ENCODE measurements at places on chromosomes 7 and 10.

DNA sequence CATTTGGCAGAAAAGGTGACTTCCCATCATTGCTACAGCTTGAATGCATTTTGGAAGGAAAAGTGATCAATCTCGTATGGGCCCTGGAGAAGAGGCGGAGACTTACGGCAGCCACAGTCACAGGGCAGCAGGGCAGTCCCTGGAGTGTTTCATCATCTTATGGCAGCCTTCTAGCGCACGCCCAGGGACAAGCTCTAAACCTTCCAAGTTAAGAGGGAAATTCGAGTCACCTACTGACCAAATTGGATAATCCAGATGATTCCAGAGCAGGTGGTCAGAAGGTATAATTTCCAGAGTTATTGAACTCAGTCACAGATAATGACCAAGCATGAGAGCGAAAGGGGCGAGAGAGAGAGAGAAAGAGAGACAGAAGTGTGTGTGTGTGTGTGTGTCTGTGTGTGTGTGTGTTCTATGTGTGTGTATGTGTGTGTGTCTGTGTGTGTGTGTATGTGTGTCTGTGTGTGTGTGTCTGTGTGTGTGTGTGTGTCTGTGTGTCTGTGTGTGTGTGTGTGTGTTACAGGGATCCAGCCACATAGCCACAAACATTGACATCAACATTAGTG lies 123.7 kb upstream of the ADAM12 start:
- no peak for DNase-seq

DNA sequence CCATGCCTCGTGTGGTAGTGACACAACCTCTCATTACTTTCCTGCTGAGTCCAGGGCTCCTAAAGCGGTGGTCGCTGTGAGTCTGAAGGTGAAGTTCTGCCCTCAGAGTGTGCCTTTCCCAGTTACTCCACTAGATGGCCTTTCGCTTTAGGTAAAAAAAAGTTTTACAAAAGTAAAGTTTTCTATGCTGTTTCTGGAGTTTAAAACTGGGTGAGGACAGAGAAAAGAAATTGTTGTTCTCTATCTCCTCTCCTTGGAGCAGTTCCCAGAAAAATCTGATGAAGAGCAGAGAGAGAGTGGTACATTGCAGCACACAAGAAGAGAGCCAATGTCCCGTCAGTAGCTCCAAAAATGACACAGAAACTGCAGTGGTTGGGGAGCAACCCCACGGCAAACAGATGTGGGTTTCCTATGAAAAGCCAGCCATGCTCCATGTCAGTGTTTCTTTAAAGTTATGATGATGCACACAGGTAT lies 257.1 kb downstream of the GLI3 start:
- no peak for DNase-seq

GRCh38 chr10:58641708-58642107 lies 129.0 kb downstream of the BICC1 start:
- DNase-seq: no peak

DNA sequence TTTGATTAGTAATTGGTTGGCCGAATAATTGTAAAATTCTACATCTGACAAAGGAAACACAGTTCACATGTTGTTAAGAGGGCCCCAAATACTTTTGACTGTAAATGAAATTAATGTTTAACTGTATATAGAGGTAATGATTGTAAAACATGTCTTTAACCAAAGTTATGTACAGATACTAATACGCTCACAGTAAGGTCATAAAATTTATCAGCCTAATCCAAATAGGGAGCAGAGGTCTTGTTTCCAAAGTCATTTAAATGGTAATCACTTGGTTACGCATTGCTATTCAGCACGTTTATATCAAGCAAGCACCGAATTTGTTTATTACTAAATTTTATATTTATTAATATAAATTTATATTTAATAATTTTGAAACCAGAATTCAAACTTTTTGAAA lies 1.4 kb downstream of the PHYHIPL start:
- DNase-seq: no peak

DNA sequence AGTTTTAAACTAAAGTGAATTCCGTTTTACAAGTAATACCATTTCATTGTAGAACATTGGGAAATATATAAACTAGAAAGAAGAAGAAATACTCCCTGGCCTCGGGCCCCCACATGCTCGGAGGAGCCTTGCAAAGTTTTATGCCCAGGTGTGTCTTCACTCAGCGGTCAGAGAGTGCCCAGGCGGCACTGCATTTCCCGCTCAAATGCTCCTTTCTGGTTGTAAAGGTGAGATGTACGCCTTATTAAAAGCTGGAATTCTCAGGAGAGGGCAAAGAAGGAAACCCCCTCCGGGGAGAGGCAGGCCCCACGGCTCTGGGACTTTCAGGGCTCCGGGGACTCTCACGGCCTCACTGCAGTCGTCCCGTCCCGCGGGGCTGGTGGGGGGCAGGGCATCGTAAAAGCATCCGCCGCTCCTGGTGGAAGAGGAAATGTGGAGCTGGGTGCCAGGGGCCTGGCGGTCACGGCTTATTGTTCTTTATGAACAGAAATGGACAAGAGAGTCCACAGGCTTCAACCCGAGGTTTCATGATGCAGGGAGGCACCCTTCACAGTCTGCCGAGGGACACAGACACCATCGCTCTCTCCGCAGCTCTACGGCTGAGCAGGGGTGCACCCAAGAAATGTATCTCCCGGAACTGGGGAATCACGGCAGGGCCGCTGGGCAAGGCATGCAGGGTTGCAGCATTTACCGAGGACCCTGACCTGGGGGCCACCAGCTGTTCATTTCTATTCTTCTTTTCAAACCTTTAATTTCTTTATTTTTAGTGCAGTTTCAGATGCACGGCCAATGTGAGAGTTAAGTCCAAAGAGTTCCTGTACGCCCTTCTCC lies 47.7 kb upstream of the INPP5A start:
- no peak for DNase-seq

GRCh38 chr7:2477447-2478398 lies 1.5 kb upstream of the GRIFIN start:
- DNase-seq: no peak

DNA sequence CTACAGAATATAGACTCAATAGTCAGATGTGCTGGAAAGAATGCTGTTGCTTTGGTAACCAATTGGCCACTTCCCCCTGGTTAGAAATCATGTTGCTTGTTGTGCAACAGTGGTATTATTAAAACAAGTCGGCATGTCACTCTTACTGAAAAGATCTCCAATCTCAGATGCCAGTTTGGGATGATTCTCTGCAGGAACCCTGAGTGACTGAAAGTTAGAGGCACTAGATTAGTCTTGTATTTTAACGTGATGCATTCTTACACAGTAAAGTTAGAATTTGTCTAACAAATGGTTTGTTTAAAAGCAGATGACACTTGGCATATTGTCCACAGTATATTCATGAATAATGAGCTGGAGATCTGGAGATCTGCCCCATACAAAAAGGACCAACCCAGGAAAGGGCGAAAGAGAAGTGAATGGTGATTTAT lies 287.6 kb downstream of the TWIST1 start:
- no peak for DNase-seq

DNA sequence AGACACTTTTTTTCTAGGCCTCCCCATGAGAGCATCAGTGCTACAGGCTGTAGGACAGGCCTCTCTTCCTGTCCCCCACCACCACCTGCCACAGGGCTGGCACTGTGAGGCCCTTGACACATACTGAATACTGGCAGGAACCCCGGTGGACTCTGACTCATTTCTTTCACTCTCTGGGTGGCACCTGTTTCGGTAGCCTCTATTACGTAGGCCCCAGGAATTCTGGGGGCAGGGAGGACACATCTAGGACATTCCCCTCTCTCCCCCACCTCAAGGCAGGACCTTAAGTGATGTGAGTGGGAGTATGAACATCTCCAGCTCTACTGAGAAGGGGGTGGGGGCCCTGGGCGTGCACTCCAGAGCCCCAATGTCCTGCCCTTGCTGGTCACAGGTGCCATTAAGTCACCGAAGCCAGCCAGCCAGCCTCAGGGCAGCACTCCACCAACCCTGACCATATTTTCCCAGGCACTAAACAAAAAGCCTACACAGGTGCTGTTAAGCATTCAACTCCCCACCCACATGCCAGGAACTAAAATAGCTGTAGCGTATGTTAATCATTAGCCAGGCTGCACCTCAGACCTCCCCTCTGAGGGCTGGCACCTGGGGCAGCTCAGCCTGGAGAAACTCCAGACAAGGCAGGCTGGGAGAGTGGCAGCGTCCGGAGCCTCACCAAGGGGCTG lies 8.9 kb downstream of the ANXA11 start:
- DNase-seq: no peak

DNA sequence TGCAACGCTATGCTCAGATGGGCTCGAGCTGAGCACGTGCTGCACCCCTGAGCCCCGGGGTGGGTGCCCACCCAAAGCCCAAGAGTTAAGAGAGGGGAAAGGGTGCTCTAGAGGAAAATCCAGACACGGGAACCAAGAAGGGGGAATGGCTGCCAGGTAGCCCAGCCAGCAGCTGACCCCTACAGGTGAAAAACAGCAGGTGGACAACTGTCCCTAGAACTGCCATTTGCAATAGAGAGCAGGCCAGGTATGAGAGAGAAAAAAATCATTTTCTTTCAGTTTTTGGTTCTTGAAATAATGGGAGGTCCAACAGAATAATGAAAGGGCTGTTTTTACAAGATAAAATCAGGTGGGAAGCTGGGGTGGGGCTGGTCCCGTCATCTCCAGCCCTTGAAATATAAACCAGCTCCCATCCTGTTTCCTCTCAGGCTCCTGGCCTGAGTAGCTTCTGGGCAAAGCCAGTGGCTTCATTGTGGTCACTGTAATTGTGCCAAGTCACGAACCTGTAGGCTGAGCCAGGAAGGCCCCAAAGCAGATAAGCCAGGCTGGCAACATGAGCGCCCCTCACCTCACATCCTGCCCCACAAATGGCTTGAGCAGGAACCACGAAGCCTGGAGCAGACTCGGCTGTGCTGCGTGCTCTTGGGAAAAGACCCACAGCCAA lies 257.8 kb downstream of the SNX10 start:
- no peak for DNase-seq

DNA sequence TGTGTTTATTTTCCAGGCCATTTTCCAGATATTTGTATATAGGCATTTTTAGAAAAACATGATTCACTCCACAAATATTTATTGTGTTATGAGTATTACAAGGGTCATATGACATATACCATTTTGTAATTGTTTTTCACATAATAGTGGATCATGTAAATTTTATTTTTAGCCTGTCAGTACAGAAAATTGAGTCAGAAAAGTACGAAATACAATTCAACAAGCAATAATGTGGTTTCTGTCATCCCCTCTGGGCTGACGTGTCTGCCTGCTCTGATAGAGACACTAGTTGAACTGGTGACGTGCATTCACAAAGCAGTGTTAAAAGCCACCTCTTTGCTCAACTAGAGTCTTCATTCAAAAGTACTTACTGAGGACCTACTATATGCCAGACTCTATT lies 97.9 kb upstream of the STEAP1B start:
- DNase-seq: no peak

DNA sequence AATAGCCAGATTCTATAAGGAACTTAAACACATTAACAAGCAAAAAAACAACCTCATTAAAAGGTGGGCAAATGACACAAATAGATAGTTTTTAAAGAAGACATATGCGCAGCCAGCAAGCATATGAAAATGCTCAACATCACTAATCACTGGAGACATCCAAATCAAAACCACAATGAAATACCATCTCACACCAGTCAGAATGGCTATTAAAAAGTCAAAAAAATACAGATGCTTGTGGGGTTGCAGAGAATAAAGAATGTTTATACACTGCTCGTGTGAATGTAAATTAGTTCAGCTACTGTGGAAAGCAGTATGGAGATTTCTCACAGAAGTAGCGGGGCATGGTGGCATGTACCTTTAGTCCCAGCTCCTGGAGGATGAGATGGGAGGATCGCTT lies 164.0 kb downstream of the CHRM2 start:
- DNase-seq: no peak

GRCh38 chr10:74949843-74950765 lies 123.7 kb downstream of the KAT6B start:
- no peak for DNase-seq

- no peak for DNase-seq
Observed at GRCh38 chr7:2982831-2983230, 60.8 kb downstream of the CARD11 start.
